ENCODE measurements at places on chromosomes 4 and X.

DNA sequence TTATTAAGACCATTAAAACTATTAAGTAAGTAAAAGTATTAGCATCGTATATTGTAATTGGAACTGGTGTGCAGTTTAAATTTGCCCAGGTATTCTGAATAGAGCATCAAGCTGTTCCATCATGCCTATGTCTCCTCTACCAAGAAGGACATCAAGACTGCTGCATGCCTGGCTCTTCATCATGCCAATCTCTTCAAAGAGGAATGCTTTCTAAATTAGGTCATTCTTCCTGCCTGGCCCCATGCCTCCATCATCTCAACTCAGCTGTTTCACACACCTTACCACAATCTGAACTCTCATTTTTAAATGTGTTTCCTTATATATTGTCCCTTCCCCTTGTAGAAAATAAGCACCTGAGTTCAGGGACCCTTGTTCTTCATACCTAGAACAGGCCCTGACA is 270.5 kb upstream of the PPARGC1A start:
- no peak for DNase-seq

GRCh38 chrX:31099536-31100090 is 27.8 kb upstream of the FTHL17 start:
- no peak for DNase-seq

GRCh38 chr4:79198951-79199587 is 126.8 kb downstream of the NAA11 start:
- DNase-seq, result no peak

GRCh38 chr4:61782133-61782532 is 582.0 kb downstream of the ADGRL3 start:
- DNase-seq, result no peak

DNA sequence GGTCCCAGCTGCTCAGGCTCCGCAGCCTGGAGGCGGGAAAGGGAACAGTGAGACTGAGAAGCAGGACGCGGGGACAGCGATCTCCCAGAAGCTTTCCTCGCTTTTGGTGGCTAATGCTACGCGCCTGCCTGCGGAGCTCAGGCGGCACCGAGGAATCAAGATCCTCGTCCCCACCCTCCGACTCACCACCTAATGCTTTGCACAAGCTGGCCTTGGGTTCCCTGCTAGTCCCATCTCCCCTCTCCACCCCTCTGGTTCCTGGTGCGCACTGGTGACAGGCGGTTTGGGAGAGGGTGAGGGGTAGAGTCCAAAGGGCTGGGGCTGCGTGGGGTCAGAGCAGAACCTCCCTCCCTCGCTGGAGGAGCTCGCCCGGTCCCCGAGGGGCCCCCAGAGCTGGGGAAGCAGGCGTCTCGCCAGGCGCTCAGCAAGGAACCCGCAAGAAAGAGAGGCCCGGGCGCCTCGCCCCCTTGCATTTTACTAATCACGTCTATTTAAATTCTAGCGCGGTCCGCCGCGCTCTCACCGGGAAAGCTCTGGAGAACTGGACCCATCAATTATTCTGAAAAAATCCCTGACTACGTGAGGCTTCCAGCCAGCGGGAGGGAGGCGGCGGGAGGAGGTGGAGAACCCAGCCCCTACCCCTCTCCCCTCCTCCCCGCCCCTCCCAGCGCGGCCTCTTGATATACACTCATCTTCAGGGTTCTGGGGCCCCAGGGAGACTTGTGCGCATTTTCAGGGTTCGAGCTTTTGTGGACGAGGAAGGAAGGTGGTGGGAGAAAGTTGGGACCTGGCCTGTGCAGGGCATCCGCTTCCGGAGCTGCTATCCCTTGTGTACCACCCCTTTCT is 9.1 kb downstream of the POU4F2 start:
- DNase-seq, result no peak

- no peak for DNase-seq
Measured at GRCh38 chrX:16992445-16992844, 46.0 kb downstream of the REPS2 start.

GRCh38 chr4:120144634-120145033 is 78.0 kb upstream of the MAD2L1 start:
- DNase-seq, result no peak

DNA sequence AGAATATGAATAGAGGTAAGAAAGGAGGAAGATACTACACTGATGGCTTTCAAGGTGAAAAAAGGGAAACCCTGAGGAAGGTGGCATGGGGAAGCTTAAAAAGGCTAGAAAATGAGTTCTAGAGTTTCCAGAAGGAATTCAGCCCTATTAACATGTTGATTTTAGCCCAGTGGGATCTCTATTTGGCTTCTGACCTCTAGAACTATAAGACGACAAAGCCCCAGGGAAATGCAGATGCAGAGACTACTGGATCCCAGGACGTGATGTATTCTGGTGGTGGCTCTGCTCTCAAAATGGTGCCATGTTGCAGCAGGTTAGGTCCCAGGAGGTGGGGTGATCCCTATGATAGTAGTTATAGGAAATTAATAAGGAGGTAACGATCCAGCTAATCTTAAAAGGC is 120.4 kb downstream of the TMA16 start:
- DNase-seq, result no peak

Measured in GM19239 (cell line).